ENCODE measurements at places on chromosomes 6 and 20. TPM values are rescaled to one million over a fixed set of nuclear protein-coding genes. Genes with fewer than 3 reads are reported as not detected.
A peak's percentile ranks its signal among the peaks of the same experiment; 100 is the strongest.

TUBB1 gene
- 1.0 TPM for total RNA-seq

SIRPD gene
- 0.50 TPM for total RNA-seq

FRMD1 gene
- 0.26 TPM for total RNA-seq

CAP2 gene
- 21.8 TPM for total RNA-seq

GRM1 gene
- total RNA-seq: 0.20 TPM

FNDC11 gene
- total RNA-seq: 2.9 TPM

SYCP2 gene
- total RNA-seq: 4.0 TPM

KIAA0408 gene
- 41.8 TPM for total RNA-seq

SNAP25 gene
- 118 TPM for total RNA-seq

SLC23A2 gene
- total RNA-seq: 16.4 TPM

NR2E1 gene
- 1.5 TPM for total RNA-seq

DNA sequence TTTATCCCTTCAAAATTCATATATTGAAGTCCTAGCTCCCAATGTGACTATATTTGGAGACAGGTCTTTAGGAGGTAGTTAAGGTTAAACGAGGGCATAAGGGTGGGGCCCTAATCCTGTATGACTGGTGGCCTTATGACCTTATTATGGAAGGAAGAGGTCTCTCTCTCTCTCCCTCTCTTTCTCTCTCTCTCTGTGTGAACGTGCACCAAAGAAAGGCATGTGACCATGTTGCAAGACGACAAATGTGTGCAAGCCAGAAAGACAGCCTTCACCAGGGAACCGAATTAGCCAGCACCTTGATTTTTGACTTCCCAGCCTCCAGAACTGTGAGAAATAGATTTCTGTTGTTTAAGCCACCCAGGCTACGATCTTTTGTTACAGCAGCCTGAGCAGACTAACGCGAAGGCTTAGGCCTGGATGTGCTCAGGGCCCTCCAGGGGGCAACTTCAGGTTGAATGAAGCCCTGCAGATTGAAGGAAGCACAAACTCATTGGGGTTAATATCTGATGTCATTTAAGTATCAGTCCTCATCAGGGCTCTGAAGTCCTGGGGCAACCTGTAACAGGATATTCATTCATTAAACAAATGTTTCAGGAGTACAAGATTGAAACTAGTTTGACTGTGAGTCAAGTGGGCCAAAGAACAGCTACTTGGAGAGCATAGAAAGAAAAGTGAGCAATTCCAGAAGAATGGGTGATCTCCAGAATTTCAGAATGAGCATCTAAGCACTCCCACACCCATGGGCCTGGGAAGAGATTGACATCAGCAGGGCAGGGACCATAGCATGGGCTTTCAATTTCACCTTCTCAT lies 157.4 kb upstream of the TNFAIP3 start:
- no peak for ATAC-seq

GRCh38 chr6:42914546-42914945 lies 1.3 kb upstream of the PTCRA start:
- ATAC-seq: no peak

DNA sequence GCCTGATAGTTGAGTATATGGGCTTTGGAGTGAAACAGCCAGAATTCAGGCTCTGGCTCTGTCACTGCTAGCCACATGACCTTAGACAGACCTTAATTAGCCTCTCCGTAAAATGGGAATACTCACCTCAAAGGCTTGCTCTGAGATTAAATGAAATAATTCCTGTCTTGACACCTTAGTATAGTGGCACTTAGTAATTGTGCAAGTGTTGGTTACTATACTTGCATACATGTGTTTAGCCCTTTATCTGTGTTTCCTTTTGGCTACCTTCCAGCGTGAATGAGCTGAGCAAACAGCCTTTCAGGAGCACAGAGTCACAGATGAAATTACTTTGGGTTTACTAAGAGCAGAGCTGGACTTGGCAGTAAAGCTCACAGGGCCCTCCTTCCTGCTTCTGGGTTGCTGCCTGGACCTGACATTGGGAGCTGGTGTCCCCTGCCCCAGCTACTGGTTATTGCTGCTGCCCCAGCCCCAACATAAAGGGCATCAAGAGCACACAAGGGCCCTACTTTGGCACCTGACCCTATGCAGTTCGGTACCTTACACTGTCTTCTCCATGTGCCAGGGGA lies 32.8 kb downstream of the CD164 start:
- ATAC-seq: peak; percentile 52

DNA sequence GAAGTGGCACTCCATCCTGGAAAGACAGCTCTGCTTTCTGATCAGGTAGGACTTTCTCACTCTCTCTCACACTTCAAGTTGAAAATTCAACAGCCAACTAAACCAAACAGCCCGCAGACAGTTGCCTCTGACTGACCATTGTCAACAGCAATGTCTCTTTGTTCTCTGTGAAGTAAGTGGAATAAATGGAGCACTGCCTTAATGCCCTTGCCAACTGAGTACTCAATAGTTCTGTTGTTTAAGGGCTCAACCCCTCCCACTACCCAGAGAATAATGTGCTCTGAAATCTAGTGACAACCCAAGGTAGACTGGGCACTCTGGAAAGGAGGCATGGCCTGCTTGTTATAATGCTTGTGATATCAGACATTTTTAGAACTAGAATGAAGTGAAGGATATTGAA lies 16.8 kb upstream of the BCLAF1 start:
- ATAC-seq: peak; percentile 73

DNA sequence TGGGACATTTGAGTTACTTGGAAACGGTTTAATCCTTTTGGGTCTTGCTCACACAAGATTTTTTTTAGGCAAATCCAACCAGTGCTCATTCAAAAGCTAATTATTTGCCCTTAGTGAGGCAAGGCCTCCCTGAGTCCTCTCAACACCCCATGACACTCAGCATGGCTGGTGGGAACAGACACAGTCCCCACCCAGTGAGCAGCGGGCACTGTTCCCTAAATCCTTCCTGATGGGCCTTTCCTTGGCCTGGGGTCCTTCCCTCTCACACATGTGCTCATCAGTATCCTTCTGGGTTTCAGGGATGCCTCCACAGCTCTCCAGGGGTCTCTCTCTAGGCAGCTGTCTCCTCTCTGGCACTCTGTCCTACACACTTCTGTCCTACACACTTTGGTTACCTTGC lies 28.0 kb downstream of the PLAGL2 start:
- no peak for ATAC-seq

DNA sequence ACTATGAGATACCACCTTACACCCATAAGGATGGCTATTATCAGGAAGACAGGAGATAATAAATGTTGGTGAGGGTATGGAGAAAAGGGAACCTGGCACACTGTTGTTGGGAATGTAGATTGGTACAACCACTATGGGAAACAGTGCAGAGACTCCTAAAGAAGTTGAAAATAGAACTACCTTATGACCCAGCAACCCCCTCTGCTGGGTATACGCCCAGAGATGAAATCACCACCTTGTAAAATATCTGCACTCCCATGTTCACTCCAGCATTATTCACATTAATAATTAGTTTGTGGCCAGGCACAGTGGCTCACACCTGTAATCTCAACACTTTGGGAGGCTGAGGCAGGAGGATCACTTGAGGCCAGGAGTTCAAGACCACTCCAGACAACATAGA lies 26.8 kb downstream of the ZBTB9 start:
- ATAC-seq: no peak

- no peak for ATAC-seq
Observed at GRCh38 chr20:15345287-15345686, 1007.9 kb upstream of the FLRT3 start.

- ATAC-seq: no peak
Observed at GRCh38 chr6:166575205-166575604, 11.3 kb downstream of the RAMACL start.

GRCh38 chr20:2557873-2558580 lies 21.7 kb downstream of the TMC2 start:
- no peak for ATAC-seq

GRCh38 chr20:59246691-59247400 lies 53.6 kb upstream of the EDN3 start:
- ATAC-seq: peak; percentile 44

DNA sequence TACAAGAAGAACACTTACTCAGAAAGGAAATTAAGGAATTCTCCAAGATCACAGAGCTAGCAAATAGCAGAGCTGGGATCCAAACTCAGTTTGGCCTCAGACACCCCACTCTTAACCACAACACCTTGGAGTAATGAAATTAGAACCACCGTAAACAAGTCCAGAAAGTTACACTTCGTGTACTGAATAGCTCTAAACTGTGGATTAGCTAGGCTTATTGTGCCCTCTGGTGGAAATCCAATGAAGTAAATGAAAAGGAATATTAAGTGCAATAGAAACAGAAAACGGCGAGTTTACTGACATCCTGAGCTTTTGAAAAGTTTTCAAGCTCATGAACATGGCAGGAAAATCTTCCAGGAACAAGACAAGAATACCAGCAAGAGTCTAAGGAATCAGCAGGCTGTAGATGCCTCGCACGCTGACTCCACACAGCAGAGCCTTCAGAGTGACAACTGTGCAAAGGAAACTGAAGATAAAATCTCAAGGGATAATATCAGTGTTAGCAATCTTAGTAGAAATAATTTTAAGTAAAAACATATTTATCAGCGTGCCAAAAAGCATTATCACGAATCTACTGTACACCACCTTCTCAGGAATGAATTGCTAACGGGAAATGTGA lies 34.6 kb downstream of the FBXO5 start:
- peak; percentile 87 for ATAC-seq

DNA sequence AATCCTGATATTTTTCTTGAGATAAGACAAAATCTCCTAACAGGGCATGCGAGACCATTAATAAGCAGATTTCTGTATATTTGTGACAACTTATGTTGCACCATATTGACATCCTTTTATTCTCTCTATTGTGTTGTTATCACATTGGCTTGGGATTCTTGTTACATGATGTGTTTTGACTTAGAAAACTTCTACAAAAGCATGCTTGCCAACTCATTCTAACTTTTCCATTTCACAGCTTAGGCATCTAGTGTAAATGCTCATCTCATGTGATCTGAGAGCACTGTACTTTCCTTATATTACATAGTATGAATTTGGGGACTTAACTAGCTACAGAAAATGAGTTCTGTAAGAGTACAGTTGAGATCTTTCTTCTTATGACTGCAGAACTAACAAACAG lies 1040.7 kb upstream of the ADGRB3 start:
- no peak for ATAC-seq

DNA sequence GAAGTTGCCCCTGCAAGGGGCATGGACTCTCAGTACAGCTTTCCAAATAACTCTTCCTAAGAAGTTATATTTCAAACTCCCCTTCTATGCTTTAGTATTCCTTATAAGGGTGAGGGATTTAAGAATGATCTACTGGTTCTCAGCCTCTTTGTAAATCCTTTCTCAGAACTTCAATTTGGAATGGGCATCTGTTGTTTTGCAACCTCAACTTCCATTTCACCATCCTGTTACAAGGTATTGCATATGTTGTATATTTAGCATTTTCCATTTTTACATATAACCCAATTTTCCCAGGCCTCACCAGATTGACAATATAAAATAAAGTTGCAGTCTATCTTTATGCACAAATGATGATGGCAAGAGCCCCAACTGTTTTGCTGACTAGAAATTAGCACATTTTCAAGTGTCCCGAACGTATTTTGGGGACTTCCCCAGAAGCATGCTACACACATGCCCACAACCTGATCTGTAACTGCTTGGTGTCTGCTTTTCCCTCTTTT lies 154.9 kb upstream of the CARMIL1 start:
- ATAC-seq: no peak

- ATAC-seq: no peak
Observed at GRCh38 chr6:93183531-93183972, 235.8 kb downstream of the EPHA7 start.

DNA sequence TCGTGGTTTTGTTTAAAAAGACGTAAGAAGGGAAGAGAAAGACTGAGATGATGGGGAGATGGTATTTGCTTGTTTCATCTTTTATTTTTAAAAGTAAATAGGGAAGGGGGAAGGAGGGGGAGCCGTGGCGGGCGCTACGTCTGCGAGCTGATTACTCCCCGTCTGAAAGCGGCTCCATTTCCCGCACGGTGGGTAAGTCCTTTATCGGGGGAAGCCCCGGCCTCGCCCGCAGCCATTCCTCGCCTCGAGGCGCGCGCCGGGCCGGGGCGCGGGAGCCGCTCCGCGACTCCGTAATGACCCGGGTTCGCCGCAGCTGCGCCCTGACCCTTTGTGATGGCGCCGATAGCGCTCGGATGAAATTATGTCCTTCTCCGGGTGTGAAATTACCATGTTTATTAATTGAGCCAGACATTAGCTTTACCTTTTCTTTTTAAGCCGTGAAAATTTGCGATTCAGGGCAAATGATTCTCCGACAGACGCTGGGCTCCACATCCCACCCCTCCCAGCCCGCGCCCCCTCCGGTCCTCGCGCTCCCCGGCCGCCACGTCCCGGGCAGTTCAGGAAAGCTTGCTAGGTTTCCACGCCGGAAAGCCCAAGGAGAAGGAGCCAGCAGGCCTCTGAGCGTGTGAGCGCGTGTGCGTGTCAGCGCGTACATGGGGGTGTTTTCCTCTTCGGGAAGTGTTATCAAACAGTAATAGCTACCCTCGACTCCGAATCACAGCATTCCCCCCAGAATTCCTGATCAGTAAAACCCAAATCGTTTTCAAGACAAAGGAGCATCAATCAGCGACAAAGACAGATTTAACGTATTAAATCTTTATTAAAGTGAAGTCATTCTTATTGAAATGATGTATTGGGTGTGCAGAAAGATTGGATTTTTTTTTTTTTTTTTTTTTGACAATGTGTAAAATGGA lies 30.0 kb downstream of the TFAP2A start:
- ATAC-seq: no peak

- ATAC-seq: peak; percentile 29
Observed at GRCh38 chr6:168692193-168692914, 251.4 kb downstream of the SMOC2 start.

- ATAC-seq: no peak
Observed at GRCh38 chr6:119838043-119838442, 488.5 kb upstream of the MAN1A1 start.

- ATAC-seq: peak; percentile 1
Observed at GRCh38 chr20:44959638-44960102, 527 bp downstream of the TOMM34 start.

- peak; percentile 33 for ATAC-seq
Observed at GRCh38 chr6:142030115-142030619, 102.6 kb upstream of the GJE1 start.

GRCh38 chr6:154095571-154095970 lies 56.5 kb downstream of the OPRM1 start:
- ATAC-seq: no peak

DNA sequence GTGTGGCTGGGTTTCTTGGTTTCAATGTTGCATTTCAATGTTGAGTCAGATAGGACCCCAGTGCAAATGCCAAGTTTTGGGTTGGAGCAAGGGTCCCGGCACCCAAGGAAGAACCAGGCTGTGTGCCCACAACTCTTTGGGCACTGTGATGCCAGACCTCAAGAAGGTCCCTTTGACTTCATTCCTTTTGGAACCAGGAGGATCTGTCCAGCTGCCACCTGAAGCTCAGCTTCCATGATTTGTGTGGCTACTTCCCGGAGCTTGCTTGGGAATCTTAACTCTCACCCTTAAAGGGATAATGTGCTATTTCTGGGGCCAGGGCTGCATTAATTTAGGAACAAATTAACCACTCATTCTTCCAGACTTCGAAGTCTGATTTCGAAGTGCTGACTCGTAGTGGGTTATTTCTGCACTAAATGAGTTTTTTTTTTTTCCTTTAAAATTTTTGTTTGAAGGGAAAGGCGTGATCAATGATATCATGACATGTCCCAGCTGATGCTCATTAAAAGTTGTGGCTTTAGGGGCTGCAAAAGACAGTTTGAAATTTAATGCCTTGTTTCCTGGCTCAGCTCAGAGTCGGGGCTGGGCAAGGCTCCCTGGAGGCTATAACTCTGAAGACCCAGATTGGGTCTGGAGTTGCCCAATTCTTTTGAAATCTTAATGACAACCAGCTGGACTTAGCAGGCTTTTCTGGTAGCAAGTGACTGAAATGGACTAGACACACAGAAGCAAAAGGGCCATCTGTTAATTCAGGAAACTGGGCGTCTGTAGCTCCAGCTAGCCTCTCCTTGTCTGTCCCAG lies 24.0 kb upstream of the PHACTR3 start:
- ATAC-seq: no peak

- ATAC-seq: peak; percentile 63
Observed at GRCh38 chr6:157314705-157315321, 8.5 kb downstream of the TMEM242 start.

Measured in motor neuron (in vitro differentiated cells).